ENCODE measurements at places on chromosomes 6 and 20.

DNA sequence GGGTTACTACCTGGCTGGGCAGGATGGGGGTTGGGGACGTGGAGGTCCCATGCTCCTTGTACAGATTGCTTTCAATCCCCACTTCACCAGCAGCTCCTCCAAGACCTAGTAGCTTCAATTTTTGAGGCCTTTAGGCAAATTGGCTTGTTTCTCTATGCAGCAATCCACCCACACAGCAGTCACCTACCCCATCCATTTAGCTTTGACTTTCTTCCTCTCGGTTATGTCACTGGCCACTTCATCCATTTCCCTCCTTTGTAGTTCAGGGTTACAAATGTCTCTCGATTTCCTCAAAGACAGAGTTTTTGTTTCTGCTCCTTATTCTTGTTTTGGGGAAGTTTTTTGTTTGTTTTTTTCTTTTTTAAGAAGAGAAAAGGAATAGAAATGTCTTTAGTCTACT, 33.4 kb upstream of the RSPO4 start:
- no peak for DNase-seq

- no peak for DNase-seq
These were observed 181.8 kb downstream of the KHDC1L start for GRCh38 chr6:73043446-73043845.

DNA sequence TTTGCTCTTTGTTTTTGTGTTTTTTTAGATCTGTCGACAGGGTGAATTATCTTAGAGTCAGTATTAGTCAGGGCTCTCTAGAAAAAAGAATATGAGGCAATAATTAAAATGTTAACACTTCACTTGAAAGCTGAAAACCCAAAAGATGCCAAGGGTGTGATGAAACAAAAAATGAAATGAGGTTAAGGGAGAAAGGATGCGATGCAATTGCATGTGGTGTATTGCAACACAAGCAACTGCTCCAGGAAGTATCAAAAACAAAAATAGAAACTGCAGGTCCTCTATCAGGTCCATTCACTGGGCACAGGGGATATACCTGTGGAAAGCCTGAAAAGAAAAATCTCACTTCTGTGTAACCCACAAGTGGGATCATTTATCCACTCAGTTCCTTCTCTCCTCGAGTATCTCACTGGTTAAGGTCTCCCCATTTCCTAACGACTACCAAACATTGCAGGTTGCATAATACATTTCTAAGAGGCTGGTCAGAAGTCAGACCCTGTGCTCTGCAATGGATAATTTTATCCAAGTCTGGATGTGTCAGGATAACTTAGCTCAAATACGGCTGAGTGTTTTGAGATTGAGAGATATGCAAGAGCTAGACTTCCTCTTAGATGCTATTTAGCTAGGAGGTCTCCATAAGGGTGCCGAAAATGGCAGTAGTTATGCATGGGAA, 257.7 kb upstream of the GJE1 start:
- DNase-seq = no peak

DNA sequence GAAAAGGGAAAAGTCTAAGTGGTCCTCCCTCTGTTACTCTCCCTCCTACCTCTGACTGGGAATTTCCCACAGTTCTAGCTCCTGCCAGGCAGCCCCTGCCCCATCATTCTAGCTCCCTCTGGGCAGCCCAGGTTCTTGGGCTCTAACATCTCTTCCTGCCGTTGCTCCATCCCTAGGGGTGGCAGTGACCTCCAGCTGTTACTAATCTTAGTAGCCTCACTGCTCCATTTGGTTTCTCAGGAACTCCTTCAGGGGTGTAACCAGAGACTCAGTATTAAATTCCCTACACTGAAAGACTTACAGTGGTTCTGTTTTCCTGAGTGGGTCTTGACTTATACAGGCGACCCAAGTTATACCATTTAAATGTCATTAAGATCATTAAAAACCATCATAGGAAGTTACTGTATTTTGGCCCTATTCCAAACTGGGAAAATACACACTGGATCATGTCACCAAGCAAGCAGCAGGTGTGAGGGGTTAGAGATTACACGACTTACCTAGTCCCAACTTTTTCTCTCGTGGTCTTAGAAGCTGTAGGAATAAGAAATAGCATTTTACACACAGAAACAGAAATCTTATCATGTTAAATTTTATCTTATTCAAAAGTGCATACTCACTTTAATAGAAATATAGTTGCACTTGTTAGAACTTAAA, 10.1 kb downstream of the DPM1 start:
- DNase-seq = no peak

- DNase-seq = no peak
These were observed 6.7 kb downstream of the FLOT1 start for GRCh38 chr6:30735668-30736314.

DNA sequence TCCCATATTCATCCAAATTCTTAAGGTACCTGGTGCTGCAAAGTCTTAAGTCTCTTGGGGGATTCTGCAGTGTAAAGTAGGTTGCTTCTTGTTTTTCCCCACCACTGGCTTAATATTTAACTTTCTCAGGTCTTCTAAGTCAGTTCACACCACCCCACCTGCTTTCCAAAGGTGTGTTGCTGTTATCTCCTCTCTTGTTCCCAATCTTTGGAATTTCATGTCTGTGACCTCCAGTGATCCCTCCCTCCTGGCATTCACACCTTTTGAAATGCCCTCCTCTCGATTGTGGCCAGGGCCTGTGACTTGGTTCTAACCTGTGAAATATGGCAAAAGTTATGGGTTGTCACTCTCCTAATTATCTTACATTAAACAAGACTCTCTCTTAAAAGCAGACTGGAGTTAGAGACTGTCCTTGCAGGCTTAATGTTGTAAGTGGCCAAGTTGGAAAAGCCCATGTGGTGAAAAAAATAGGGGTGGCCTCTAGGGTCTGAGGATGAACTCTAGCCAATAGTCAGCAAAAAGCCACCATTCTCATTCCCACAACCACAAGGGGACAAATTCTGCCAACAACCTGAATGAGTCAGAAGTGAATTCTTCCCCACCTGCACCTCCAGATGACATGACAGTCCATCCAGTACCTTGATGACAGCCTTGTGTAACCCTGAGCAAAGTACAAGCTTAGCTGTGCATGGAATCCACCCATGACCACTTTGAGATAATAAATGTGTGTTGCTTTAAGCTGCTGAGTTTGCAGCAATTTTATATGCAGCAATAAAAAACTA, 45.1 kb downstream of the ADGRF1 start:
- no peak for DNase-seq

DNA sequence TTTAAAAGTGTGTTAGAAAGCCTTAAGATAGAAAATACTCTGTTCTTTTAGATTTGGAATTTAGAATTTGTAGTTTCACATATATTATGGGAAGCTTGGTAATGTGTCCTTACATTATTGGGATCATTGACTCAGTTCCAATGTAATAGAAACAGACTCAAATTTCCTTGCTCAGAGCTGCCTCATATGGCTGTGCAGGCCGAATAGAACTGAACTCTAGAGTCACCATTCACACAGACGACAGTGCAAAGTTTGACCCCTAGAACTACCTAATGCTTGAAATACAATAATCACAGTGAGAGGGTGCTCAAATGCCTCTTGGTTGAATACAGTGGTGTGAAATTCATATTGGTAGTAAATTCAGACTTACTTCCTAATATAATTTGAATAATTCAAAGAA, 482.7 kb upstream of the CITED2 start:
- DNase-seq = no peak

GRCh38 chr6:157527471-157527907, 146.5 kb downstream of the ZDHHC14 start:
- no peak for DNase-seq
